ENCODE measurements at places on chromosomes 1 and 21.

- no peak for DNase-seq
Observed at GRCh38 chr1:101147381-101147780, 89.4 kb upstream of the S1PR1 start.

GRCh38 chr1:11559591-11559970, 80.6 kb downstream of the DISP3 start:
- no peak for DNase-seq

- no peak for DNase-seq
Observed at GRCh38 chr1:223756806-223757700, 44.7 kb downstream of the CAPN2 start.

- DNase-seq: no peak
Observed at GRCh38 chr1:4275083-4275482, 375.0 kb upstream of the C1orf174 start.

DNA sequence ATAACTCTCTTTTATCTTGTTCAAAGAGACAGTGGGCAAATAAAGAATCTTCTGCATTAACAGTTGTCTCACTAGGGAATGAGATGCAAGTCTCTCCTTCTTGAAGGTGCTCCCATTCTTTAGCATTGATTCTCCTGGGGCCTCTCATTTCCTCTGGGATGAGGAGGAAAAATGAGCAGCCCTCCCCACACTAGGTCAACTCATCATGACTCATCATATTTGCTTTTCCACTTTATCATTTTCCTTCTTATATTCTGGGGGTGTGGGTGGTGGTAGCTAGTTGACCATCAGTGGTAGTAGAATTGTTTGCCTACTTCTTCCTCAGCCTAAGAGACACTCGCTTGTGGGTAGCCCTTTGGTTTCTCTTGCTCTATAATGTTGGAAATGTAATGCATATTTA, 182.0 kb upstream of the C1orf87 start:
- DNase-seq: no peak

DNA sequence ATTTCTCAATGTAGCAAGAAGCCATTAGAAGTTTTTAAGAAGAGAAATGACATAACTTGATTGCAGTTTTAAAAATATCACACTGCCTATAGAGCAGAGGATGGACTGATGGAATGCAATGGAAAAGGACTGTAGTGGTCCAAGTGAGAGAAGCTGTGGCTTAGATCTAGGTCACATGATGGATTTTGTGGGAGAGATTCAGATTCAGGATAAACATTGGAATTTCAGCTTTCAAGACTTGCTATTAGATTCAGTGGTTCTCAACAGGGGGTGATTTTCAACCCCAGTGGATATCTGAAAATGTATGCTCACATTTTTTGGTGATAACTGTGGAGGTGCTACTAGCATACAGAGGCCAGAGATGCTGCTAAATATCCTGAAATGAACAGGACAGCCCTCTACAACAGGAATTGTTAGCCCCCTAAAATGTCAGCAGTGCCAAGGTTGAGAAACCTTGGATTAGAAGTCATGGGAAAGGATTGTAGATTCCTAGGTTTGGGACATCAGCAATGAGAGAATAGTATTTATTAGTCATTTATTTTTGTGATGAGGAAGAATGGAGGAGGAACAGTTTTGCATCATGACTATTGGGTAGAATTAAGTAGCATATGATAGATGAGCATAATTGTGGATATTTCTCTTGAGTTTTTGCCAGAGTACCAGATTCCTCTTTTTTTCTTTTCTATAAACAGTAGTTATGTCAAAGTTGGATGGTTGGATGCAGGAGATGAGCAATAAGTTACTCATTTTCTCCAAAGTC, 30.1 kb upstream of the KCNK2 start:
- no peak for DNase-seq

DNA sequence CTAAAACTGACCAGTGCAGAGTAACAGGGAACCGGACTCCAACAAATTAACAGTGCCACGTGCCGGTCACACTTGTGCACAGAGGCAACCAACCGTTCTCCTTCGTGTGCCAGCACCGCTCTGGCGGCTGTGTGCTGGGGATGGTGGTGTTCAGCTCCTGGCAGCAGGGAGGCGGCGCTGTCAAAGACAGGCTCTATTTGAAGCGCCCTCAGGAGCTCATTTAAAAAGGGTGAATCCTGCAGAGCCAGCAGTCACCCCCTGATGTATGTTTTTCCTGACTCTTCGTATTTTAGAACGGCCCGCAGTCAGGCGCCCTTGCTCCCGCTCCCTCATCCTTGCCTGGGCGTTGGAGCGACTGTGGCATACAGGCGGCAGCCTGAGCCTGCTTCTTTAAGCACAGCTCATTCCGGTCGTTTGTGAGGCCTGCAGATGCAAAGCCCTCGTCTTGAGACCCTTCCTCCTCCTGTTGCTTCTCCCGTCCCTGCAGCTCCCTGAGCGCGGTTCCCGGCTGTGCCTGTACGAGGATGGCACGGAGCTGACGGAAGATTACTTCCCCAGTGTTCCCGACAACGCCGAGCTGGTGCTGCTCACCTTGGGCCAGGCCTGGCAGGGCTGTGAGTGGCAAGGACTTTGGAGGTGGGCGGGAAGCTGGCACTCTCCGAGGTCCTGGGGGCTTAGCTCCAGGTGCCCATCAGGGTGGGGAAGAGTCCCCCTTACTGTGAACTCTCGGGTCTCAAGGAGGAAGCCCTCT, 1.1 kb downstream of the DFFB start:
- no peak for DNase-seq

DNA sequence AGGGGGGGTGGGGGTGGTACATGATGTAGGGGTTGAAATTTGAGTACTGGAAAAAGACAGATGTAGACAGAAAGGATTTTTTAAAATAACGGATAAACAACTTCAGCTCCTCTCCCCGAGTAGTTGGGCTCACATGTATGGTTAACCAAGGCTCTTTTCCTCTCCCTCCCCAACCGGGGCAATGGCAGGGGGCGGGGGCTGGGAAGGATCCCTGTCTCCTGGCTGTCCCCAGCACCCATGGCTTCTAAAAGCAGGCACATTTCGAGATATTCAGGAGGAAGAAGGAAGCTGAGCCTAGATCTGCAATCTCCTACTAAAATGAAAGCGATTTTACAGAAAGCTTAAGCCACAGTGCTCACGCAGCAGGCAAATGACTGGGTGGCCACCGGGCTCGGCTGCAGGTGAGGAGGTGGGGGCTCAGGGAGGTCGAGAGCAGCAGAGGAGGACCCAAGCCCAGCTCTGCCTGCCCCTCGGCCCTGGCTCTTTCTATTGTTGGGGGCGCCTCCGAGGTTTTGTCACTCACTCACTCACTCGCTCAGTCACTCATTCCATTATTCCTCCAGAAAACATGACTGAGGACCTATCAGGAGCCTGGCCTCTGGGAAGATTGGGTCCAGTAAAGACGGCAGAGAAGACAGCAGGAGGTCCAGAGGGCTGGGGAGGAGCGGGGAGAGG, 573.3 kb downstream of the PTPRU start:
- no peak for DNase-seq

DNA sequence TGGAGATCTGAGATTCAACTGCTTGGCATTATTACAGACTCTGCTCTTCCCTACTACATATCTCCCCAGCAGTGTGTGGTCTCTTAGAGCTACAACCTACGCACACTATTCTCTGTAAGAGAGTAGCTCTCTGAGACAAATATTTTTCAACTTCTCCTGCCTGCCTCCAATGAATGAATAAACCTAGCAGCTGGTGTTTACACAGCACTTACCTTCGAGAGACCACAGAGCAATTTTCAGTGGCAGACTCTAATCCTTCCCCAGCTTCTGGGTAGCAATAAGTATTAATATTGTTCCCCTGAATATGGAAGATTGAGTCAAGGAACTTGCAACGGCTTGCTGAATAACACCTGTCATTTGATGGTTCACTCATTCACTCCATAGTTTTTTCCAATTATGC, 350.9 kb upstream of the SPAG17 start:
- DNase-seq: no peak

DNA sequence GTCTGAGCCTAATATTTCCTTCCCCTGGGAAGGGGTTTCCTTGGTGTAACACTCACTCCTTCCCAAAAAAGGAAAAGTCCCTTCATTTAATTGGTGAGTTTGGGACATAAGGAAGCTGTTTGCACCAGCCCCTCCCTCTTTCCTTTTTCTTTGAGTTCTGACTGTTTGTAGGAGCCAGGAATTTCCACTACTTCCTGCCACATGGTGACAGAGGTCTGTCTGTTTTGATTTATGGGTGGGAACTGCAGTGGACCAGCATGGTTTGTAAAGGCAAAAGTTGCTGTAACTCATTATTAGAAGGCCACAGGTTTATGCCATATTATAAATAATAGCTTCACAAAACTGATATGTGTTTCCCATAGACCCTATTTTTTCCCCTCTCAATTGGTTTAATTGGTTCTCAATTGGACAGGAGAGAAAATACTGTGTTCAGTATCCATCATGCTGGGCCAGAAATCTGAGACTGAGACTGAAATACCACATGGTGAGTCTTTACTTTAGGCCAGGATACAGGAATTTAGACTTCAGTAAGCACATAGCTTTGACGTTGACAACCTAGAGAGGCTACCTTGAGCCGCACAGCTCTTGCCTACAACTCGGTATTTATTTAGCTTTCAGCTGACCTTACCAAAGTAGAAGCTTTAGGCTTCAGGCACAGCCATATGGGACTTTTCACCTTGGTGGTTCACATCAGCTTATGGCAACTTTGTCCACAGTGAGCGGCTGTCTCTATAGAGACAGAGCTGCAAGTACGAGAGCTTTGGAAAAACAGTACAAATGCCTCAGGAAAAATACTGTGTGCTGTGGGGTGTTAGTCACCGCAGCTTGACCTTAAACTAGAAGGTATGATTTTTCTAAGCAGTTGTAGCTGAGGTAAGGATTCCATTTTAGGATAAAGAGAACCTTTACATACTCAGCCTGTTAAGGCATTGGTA, 40.0 kb upstream of the RGS7 start:
- DNase-seq: no peak

- DNase-seq: no peak
Observed at GRCh38 chr21:45246386-45247320, 41.0 kb downstream of the POFUT2 start.

DNA sequence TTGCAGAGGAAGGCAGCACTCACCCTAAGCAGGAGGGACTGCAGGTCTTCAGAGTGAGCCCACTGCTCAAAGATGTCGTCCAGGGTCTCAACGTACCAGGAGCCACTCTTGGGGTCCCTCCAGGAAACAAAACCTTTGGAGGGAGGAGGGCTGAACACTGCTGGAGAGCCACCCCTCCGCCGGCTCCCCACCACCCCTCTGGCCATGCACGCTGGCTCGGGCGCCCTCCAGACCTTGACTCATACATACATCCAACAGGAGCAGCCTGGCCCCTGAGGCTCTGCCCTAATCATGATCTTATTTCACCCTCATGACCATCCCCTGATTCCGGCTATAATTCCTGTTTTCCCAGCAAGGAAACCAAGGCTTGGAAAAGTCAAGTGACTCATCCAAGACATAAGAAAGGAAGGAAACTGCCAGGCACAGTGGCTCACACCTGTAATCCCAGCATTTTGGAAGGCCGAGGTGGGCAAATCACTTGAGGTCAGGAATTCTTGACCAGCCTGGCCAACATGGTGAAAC, 18.0 kb downstream of the CELA2B start:
- no peak for DNase-seq

DNA sequence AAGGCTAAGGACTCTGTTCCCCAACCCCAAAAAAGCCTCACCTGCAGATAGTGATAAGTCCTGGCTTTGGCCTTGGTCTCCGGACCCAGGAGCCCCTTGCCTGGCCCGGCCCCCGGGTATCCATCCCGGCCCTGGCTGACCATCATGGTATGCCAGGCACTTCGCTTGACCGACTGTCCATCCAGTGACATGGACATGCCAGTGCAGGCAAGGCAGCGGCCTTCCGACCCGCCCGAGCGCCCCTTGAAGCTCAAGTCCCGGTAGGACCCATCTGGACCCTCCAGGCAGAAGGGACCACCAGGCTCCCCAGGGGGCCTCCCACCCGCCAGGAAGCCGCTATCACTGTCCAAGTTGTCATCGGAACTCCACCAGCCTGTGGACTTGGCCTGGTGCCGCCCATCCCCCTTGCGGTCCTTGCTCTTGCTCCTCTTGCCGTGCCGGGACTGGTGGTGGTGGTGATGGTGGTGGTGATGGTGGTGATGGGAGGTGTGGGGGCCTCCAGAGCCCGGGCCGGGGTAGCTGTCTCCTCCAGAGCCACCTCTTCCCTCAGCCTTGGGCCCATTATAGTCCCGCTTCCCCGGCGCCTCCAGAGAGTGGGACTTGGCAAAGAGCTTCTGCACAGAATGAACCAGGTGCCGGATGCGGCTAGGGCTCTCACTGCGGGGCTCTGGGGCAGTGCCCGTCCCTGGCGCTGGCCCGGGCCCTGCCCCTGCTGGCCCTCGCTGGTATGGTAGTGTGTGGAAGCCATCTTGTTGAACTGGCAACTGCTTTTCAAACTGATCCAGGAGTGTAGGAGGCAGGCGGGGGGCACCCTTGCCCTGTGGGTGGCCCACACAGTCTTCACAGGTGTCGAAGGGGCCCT, 25.0 kb downstream of the DLGAP3 start:
- no peak for DNase-seq

- DNase-seq: no peak
Observed at GRCh38 chr1:42322577-42322976, 12.5 kb downstream of the FOXJ3 start.

DNA sequence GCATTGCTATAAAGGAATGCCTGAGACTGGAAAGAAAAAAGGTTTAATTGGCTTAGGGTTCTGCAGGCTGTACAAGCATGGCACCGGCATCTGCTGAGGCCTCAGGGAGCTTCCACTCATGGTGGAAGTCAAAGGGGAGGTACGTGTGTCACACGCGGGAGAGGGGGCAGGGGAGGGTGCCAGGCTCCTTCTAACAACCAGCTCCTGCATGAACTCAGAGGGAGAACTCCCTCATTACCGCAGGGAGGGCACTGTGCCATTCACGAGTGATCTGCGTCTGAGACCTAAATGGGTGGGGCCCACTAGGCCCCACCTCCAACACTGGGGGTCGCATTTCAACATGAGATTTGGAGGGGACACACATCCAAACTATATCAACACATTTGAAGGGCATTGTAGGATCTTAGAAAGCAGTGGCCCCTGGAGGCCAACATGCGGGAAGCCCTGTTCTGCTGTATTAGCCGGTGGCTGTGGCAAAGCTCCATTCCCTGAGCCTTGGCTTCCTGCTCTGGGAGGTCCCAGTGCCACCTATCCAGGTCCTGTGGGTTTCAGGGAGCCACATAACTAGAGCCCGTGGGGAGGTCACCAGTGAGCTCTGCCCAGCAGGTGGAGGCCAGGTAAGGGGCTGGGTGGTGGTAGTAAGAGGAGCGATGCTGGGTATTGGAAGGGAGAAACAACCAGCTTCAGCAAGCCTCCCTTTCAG, 10.0 kb downstream of the WNT3A start:
- DNase-seq: no peak

All from WTC11 (cell line).